ENCODE measurements at places on chromosomes 5 and 9.

- DNase-seq: no peak
Observed at GRCh38 chr5:170479484-170479883, 24.3 kb upstream of the KCNIP1 start.

GRCh38 chr5:5221724-5222123 lies 81.6 kb downstream of the ADAMTS16 start:
- DNase-seq: no peak

- no peak for DNase-seq
Observed at GRCh38 chr9:13263511-13263910, 16.0 kb downstream of the MPDZ start.

DNA sequence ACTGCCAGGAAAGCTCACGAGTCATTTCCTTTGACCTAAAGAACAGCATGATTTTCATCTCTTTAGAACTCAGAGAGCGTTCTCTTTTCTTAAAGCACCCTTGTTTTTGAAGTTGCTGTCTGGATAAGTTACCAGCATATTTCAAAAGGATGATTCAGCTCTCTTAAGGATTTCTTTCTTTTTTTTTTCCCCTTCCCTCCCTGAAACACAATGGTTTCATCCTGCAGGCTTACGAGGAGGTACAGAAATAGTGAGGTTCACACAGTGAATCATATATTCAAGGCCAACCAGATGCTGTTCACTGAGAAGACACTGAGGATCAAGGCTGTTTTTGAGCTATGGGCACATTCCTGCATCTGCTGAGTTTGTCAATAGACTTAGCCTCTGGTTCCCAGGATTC lies 257.2 kb downstream of the KIF4B start:
- DNase-seq: no peak

DNA sequence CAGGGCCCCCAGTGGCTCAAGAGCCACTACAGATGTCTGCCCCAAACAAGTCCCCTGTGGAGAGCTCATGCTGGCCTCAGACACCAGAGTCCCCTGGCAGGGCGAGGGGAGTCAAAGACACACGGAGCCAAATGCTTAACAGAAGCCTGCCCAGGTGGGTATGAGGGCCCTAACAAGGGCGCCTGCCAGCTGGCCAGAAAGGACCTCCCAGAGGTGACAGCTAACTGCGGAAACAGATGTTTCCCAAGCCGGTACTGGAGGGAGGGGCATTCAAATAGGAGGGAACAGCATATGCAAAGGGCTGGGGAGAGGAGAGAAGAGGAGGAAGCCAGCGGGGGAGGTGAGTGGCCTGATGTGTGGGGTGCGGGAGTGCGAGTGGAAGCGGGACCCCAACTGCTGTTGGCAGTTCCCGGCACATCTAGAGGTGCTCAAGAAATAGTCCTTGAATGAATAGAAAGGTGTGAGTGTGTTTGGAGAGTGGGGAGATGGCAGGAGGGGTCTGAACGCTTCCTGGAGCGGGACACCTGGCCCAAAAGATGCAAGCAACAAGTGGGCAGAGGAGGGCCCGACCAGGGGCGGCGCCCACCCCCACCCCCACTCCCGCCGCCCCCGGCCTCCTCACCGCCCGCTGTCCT lies 824 bp downstream of the MXD3 start:
- DNase-seq: no peak

DNA sequence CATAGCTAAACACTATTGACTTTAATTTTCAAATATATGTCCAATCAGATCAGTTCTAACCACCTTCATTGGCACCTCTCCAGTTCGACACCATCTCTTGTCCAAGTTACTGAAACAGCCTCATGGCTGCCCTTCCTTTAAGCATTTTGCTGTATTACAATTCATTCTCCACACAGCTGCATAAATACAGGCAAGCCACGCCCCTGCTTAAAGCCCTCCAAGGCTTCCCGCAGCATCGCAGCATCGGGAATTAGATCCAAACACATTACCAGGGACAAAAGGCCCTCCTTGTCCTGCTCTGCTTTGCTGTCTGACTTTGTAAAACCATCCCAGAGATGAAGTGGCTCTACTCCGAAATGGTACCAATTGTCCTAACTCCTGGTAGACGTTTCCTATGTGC lies 75.1 kb upstream of the RAI14 start:
- DNase-seq: no peak
